ENCODE measurements at places on chromosomes 1 and 21. TPM values are rescaled to one million over a fixed set of nuclear protein-coding genes. Genes with fewer than 3 reads are reported as not detected.

APCS gene
- not detected for total RNA-seq

AKNAD1 gene
- 4.2 TPM for total RNA-seq

DNA sequence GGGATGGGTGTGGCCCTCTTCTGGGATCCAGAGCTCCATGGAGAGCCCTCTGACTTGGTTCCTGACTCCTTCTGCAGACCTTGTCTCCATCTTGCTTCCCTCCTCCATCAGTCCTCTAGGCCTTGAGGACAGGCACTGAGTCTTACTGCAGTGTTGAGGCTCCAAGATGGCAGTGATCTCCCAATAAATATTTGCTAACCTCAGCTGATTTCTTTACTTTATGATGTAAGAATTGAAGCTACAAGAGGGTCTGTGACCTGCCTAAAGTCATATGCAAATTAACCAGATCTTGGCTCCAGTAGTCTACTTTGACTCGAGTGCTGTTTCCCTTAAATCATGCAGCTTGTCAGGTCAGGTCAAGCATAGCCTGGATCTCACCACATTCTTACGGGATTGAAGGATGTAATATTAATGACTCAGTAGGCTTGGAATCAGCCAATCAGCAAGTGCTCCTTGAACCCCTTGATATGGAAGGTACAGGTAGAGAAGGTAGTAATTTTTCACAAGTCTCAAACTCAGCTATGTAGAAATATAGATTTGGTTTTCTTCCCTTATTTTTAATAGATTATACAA, 93.0 kb downstream of the CLIC6 start:
- no peak for DNase-seq

DNA sequence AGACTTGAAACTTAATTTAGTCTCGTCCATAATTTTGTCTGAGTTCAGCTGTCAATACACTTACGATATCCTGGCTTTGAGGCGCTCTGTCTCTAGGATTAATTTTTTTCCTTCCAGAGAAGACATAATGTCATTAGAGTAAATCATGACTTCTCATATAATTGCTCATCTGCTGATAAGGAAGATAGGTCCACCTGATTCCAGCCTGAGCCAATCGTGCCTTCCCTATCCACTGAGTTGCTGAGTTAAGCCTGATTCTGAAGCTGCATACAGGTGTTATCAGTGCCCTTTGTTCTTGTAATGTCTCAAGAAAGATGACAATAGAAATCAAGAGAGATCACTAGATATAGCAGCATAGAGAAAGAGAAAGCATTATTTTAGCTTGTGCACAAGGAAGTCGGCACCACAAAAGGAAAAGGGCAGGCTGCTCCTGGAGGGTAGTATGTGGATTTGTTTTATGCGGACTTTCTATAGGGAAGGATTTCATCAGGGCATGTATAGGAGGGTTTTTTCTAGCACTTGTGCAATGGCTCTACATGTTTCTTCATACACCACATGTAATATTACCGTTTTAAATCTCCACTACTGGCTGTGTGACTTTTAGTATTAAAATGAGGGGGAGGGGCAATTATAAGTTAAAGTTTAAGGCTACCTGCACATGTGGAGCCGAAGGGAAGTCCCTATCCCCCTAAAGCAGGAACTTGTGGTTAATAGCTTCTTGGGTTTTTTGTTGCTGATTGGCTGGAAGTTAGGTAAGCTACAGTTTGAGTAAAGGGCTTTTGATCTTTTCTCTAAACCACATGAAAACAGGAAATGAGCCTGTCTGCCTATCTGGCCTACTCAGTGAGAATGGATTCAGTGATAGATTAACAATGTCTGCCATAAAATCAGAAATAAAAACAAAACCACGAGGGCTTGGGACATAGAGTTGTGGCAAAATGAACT, 133.4 kb downstream of the PLPPR5 start:
- DNase-seq = no peak

- no peak for DNase-seq
These were observed 286.2 kb downstream of the SPATA17 start for GRCh38 chr1:217917281-217917887.

- DNase-seq = no peak
These were observed 3.2 kb downstream of the LBR start for GRCh38 chr1:225424562-225425200.

DNA sequence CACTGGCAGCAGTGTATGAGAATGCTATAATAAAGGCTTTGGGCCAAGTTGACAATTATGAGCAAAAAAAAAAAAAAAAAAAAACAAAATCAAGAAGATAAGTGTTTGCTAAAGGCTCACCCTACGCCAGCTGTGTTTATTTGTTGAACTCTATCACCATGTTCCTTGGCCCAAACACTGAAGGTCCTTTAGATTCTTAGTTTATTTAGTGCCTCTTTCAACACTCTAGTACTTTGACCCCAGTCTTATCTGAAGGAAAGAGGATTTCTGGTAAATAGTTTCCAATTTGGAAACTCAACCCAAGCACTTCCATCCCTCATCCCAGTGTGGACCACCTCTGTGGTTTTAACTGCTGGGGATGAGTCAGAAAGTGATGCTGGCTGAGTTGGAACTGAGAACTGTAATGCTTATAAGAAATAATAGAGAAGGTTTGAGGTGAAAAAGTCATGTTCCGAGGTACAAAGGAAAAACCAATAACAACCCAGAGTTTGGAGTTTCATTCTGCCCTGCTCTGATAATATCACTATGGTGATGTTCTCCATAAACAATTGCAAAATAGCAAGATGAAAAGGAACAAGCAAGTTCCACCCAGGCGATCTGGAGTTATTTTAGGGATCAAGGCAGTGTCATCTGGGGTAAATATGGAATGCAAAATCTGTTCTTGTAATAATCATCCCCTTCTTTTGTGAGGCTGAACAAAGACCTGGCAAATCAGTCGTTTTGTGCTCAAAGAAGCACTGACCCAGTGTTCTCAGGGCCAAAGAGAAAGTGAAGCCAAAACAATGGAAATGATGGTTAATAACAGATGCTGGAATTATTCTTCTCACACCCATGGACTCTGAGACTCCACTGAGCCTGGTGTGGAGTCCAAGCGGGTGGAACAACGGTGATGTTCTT, 19.7 kb upstream of the CAPZB start:
- DNase-seq = no peak

- DNase-seq = no peak
These were observed 621.0 kb upstream of the CXADR start for GRCh38 chr21:16891821-16892220.

GRCh38 chr1:172616636-172617035, 42.3 kb upstream of the FASLG start:
- no peak for DNase-seq

GRCh38 chr21:31557421-31558188, 101.9 kb upstream of the SOD1 start:
- DNase-seq = no peak

GRCh38 chr1:198491028-198491427, 49.5 kb downstream of the ATP6V1G3 start:
- no peak for DNase-seq

DNA sequence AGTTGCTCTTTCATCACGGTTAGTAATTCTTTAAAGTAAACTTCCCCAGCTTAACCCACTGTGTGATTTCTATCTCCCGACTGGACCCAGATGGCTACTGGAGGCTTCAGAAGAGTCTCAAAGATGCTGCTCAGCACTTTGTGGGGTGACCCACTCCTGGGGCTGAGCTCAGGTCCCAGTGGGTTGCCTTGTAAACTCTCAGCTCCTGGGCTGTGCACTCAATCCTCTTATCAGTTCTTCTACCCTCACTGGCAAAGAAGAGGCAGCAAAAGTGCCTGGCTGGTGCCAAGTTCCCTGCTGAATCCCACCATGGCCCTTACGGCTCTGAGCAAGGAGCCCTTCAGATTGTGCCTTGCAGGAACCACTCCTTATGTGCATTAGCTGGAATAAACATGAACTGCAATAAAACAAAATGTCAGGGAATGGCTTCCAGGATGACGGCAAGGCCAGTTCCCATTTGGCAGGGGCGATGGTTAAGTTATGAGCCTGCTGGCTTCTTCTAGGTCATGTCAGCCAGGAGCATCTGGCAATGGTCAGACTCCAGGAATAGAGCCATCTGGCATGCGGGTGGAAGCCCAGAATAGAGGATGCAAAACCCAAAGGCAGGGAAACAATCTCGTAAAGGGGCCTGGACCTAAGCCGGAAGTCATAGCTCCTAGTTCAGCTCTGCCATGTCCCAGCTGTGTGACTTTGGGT, 6.8 kb downstream of the MYOC start:
- DNase-seq = peak; percentile 49

DNA sequence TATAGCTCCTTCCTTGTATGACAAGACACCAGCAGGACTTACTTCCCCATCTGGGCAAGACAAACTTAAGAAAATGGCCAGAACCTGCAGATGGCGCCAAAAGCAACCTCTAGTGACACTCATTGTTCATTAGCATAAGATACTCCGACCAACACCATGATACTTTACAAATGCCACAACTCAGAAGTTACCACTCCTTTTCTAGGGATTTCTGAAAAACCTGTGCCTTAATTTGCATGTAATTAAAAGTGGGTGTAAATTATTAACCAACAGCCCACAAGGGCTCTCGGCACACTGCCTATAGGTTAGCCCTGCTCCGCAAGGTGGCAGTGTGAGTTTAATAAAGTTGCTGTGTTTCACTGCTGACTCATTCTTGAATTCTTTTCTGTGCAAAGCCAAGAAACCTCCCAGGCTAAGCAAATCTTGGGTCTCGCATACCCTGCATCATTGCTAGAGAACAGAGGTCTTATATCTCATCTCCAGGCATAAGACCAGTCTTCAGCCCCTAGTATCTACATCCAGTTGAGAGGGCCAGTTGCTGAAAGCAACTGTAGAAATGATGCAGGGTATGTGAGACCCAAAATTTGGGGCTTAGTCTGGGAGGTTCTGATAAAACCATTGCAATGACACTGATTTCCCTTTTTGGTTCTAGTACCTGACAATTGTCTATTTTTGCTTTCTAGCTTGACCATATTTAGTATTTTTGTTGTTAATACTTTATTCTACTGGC, 86.4 kb downstream of the FAF1 start:
- no peak for DNase-seq

- no peak for DNase-seq
These were observed 36.7 kb downstream of the DNASE2B start for GRCh38 chr1:84434801-84435549.

DNA sequence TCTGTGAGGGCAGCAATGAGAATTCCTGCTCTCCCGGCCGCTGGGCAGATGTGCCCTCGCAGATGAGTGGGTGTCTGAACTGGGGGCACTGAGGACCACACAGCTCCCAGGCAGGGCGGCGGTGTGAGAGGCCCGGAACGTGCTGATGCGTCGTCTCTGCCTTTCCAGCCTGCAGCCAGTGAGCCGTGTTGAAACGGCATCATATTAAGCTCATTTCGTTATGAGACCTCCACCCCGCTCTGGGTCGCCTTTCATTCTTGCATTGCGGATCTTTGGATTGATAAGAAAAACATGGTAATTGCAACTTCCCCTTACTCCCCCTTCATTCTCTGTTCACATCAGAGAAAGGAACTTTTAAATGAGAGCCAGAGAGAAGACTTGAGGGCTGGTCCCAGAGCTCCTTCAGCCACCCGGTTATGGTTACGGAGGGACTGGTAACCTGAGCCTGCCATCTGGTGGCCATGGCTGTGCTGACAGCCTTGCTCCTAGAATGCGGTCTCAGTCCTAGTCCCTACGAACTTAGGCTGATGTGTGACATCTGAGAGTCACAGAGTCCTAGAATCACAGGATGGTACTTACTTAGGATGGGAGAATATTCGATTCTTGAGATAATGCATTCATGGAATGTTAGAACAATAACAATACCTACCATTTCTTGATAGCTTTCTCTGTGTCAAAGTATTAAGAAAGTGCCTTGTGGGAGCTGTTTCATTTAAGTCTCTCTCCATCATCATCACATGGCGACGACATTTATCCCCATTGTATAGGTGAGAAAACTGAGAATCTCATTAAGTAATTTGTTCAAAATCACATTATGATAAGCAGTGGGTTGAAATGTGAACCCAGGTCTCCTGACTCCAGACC, 271.0 kb downstream of the TRABD2B start:
- peak; percentile 72 for DNase-seq

DNA sequence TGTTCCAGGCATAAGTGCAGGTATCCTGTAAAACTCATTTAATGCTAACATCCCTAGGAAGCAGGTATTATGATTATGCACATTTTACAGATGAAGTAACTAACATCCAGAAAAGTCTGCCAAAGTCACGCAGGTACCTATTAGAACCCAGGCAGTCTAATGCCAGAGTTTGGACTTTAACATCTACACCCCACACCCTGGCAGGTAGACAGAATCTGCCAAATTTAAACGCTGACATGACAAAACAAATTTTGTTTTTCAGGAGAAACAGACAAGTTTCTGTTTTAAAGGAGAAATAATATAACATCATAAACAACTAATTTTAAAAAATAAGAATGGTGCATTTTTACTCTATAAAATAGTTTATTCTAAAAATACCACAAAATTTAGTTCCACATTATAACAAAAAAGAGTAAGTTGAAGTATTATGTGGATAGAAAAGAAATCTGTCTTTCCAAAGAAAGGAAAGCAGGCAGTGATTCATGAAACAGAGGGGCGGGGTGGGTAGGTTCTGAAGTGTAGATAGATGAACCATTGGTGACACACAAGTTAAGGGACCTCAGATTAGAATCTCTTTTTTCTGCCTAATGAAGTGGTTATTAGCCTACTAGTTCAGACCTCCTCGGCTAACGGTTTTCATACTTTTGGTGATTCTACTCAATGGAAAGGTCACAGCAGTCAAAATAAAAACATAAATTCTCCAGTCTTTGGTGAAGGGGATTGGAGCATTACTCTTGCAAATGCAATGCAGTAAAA, 1.7 kb downstream of the ASPM start:
- no peak for DNase-seq

GRCh38 chr1:210445485-210445884, 116.8 kb downstream of the HHAT start:
- no peak for DNase-seq

- no peak for DNase-seq
These were observed 355.6 kb downstream of the SIPA1L2 start for GRCh38 chr1:232274236-232274855.

DNA sequence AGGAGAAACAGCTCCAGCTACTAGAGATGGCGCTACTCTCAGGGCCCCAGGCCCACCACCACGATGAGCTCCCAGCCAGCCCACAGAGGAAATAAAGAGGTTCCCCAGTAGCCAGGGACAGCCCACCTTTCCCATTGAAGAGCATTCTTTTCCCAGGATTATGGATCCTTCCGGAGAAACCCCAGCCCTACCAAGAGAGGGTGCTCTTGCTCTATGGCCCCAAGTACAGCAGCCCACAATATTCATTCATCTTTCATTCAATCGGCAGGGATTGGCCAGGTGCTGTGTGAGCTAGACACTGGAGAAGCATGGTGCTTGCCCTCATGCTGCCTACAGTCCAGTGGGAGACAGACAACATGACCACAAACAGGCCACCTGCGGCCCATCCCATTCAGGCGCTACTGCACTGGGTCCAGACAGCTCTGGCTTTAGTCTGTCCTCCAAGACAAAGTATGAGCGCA, 29.9 kb downstream of the PMVK start:
- DNase-seq = no peak

- DNase-seq = peak; percentile 91
These were observed 1.0 kb downstream of the PRDX6 start for GRCh38 chr1:173478094-173478674.

Data from lower leg skin (tissue), 4 donors.